ENCODE measurements at places on chromosomes 1 and 21.

DNA sequence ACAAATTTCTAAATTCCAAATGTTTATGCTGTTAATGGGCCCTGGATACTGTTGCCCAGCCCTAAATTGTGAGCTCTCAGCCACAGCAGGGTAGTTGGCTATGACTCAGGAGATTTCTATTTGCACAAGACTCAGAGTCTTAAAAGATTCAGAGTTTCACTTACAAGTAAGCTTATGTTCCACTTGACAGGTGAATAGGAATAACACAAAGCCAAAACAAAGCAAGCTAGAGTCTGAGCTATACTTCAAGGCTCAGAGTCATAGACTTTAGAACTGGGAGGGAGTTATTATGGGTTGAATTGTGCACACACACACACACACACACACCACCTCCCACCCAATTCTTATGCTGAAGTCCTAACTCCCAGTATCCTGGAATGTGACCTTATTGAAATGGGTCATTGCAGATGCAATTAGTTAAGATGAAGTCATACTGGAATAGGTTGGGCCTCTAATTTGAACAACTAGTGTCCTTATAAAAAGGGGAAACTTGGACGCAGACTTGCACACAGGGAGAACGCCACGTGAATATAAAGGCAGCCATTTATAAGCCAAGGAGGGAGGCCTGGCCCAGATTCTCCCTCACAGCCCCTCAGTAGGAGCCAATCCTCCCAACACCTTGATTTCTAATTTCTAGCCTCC, 30.2 kb downstream of the PRDX6 start:
- no peak for DNase-seq

- DNase-seq, result no peak
These were observed 3.6 kb downstream of the BEST4 start for GRCh38 chr1:44784094-44785028.

GRCh38 chr1:36070349-36070748, 13.5 kb upstream of the TEKT2 start:
- no peak for DNase-seq

GRCh38 chr1:212920896-212921295, 29.4 kb upstream of the VASH2 start:
- no peak for DNase-seq

DNA sequence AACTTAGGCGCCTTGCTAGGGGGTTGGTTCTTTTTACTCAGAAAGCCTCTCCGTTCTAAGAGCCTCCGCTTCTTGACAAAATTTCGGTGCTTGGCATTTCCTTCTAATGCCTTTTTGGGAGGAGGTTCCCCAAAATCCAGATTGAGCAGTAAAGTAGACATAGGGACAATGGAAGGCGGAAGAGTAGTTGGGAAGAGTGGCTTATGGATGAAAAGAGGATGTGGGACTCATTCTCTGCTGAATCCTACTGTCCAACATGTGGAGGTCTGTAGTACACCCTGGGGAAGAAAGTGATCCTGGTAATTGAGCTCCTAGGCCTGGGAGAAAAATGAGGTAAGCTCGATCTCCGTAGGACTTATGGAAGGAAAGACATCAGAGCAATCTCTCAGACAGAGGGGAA, 777 bp upstream of the METTL25B start:
- DNase-seq, result no peak

DNA sequence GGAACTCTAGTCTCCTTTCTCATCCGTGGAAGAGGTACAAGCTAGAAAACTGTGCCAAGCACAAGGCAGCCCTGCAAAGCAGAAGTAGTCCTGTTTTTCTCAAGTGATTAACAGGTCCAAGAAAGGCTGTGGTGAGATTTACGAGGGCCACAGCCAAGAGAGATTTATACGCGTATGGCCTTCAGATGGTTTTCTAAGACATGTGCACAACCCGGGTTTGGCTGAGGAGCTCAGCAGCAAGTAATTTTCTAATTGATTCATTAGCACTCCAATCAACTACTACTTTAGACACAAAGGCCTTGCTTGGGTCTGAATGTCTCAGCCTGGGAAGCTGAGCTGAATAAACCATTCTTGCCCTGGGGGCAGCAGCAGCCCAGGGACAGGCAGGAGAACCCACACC, 55.8 kb downstream of the SSBP3 start:
- no peak for DNase-seq

DNA sequence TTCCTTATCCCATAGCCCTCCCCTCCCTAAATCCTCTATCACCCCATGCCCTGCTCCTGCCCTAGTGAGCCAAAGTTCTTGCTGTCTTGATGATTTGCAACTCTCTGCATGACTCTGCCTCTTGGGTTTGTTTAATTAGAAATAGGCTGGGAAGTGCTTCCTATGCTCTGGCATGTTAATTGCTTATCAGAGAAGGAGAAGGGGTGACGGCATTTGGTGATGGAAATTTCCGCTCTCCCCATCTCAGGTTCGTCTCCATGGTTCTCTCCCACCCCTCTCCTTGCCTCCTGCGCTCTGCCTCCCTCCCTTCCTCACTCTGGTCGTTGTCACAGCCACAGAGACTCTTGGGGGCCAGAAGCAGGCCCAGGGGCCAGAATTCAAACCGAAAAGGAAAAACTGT, 68.9 kb downstream of the LRRN2 start:
- no peak for DNase-seq

- DNase-seq, result no peak
These were observed 597.3 kb upstream of the PLXNA2 start for GRCh38 chr1:208841436-208841835.

GRCh38 chr1:150798525-150798924, 9.5 kb downstream of the CTSK start:
- no peak for DNase-seq
